ENCODE measurements at places on chromosomes 7 and 10.

- no peak for DNase-seq
Measured at GRCh38 chr10:84822931-84823630, 494.7 kb downstream of the CCSER2 start.

DNA sequence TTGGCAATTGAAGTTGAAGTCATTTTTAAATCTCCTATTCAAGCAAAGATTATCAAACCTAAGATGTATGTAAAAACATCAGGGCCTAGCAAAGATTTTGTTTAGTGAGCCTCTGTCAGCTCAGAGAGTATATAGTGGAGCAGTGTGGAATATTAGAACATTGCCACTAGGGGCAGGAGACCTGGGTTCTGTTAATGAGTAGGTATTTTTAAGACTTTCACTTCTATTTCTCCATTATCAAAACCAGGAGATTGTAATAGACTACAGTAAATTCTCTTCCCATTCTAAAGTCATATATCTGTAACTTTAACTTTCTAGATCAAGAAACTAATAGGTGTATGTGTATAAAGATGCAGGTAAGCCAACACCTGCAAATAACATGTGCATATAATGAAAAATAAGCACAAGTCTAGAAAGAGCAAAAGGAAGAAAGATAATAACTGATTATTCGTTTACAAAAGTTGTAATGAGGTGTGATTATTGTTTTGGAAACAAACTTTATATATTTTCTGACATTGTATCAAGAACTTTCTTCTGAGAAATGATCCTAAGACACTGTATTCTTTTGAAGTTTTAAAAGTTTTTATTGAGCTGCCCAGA, 64.4 kb downstream of the KCND2 start:
- no peak for DNase-seq

- no peak for DNase-seq
Measured at GRCh38 chr10:22611425-22612115, 102.8 kb downstream of the PIP4K2A start.

GRCh38 chr10:18271491-18271890, 131.3 kb downstream of the CACNB2 start:
- no peak for DNase-seq

- DNase-seq = no peak
Measured at GRCh38 chr7:28551331-28551730, 139.0 kb downstream of the CREB5 start.
